ENCODE measurements at places on chromosomes 1 and 21.

DNA sequence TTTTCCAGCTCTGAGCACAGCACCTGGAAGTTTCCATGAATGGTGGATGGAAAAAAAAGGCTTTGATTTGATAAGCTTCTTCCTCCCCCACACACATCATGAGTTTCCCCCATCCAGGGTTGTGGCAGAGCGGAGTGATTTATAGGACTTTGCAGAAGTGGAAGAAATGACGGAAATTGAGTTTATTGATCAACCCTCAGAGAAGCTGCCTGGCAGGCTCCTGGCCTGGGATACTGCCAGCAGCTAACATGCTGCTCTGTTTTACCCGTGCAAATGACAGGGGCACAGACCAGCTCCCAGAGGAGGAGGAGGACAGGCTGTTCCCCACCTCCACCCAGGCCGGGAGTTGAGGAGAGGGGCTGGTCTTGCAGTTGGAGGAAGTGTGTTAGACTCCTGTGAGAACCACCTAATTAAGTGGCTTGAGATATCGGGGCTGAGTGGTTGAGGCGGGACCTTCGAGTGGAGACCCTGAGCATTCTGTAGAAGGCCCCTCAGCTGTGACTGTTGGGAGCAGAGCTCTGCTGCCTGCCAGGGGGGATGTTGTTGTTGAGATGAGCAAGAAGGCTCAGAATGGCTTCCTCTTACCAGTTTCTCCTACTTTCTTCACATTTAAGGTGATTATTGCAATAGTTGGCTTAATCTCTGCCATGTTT is 21.8 kb downstream of the ADORA1 start:
- no peak for DNase-seq

- no peak for DNase-seq
Observed at GRCh38 chr1:58924016-58924565, 140.2 kb upstream of the JUN start.

GRCh38 chr21:32036756-32037155 is 163.9 kb downstream of the HUNK start:
- no peak for DNase-seq

- no peak for DNase-seq
Observed at GRCh38 chr1:29237852-29238619, 1.7 kb downstream of the PTPRU start.

DNA sequence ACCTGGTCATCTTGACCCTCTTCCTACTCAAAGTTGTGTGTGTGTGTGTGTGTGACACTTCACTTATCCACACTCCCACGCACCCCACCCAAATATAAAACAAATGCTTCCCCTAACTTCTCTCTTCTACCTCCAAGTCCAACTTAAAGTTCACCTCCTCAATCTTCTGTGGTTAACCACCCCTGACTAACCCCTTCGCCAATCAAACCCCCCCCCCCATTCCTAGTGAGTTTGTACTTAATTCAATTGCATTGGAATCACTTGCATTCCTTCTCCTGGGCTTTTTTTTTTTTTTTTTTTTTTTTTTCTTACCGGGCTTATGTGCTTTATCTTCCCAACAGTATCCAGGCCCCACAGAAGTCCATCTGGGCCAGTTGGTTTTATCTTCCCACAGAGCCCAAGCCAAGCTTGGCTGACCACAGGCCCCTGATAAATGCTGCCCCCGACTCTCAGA is 78.4 kb downstream of the CD58 start:
- no peak for DNase-seq

GRCh38 chr1:157455318-157455717 is 97.0 kb downstream of the FCRL5 start:
- DNase-seq = no peak

GRCh38 chr1:188367661-188368060 is 1538.9 kb downstream of the PLA2G4A start:
- no peak for DNase-seq

DNA sequence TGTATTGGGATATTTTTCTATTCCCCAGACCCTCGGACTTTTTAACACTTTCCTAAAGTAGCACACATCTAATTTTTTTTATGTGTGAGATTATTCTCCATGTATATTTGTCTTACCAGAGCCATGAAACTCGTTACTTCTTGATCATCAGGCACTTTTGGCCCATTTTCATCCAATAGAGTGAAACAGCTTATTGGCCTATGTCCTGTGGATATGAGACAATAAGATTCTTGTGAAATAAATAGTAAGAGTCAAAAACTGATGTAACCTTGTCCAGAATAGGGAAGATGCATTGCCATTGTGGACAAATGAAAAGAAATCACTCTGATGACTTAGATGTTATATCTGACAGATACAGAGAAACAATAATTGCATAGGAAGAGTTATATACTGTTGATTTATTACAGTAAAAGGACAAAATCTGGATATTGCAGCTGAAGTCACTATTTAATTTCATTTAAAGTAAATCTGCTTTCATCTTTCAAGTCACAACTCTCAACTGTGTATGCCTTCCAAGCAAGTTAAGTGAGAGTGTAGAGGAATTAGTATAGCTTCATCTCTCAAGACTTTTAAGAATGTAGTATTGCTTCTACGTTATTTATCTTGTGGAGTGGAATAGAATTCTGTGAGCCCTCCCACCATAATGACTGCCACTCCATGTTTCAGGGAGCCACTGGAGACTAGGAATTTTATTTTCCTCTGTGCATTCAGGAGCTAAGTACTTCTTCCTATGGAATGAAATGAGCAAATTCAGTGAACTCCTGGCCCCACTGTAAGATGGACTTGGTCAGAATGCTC is 86.9 kb downstream of the ADAMTS1 start:
- no peak for DNase-seq

- DNase-seq = no peak
Observed at GRCh38 chr1:220001095-220001501, 45.2 kb downstream of the EPRS1 start.

GRCh38 chr1:90786709-90787108 is 69.6 kb upstream of the BARHL2 start:
- DNase-seq = no peak

GRCh38 chr1:50490640-50491039 is 67.4 kb upstream of the DMRTA2 start:
- DNase-seq = no peak

DNA sequence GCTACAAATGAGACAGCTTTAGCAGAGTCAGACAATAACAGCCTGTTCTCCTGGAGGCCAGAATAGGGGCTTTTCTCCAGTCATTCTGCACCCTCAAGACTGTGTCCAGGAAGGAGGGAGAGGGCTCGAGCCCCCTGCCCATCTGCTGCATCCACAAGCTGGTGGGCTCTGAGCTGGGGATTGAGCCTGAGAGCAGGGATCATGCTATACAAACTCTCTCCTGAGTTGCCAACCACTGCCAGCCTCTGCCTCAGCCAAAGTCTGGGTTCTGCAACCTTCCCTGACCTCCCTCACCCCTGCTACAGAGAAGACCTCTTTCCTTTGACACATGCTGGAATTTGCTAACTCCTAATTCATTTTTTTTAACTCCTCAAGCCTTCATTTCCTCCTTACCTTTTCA is 14.8 kb upstream of the PPM1J start:
- no peak for DNase-seq

DNA sequence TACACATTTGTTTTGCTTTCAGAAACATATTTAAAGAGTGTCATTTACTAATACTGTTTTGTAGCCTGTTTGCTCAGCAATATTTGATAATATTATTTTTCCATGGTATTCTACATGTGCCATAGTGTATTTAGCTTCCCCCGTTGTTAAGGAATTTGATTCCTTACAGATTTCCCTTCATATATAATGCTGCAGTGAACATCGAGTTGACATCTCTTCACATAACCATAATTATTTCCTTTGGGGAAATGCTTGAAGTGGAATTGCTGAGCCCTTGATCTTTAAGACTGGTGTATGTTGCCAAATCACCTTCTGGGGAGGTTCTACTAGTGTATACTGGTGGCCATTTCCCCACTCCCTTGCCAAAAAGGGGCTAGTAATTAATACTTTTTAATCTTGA is 42.6 kb downstream of the FAM163A start:
- no peak for DNase-seq

- no peak for DNase-seq
Observed at GRCh38 chr1:30412241-30413110, 310.9 kb downstream of the MATN1 start.

DNA sequence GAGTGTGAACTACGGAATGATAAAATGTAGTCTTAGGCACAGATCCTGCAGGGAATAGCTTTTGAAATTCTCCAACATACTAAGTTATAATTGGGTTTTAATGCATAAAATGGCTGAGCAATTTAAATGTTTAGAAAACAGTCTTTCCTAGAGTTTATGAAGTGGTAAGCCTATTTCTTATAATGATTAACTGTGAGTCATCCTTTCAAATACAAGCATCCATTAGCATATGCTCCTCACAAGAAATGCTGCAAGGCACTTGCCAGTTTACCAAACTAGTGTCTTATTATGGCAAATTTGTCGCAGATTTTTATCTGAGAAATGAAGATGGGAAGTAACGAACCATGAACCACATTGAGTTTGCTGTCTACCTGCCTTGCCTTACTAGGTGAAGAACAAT is 101.3 kb upstream of the ESRRG start:
- no peak for DNase-seq

- DNase-seq = no peak
Observed at GRCh38 chr1:61149010-61149860, 66.9 kb downstream of the NFIA start.

- no peak for DNase-seq
Observed at GRCh38 chr1:18907917-18908845, 5.8 kb upstream of the ALDH4A1 start.

Measured in NCI-H1048 (cell line).